Purkinje cell (primary cell): ENCODE measurements at places on chromosomes 2 and 18. TPM values are rescaled to one million over a fixed set of nuclear protein-coding genes. Genes with fewer than 3 reads are reported as not detected.

The ARHGAP25 gene
- polyA plus RNA-seq = 0.34 and 1.6 TPM in 2 replicates

The CTDP1 gene
- polyA plus RNA-seq = 0.57 and 0.77 TPM in 2 replicates

The ACVR1C gene
- 2.6 and 4.8 TPM in 2 replicates for polyA plus RNA-seq

The ATP5F1A gene
- polyA plus RNA-seq = 938 and 986 TPM in 2 replicates
